ENCODE measurements at places on chromosomes 5 and 9. TPM values are rescaled to one million over a fixed set of nuclear protein-coding genes. Genes with fewer than 3 reads are reported as not detected.

NSG2 gene
- not detected for total RNA-seq

PCDHA12 gene
- total RNA-seq, result 1.5 TPM

LTC4S gene
- not detected for total RNA-seq

SPAAR gene
- total RNA-seq, result 0.06 TPM

FRMD3 gene
- 6.1 TPM for total RNA-seq

RMND5B gene
- 19.2 TPM for total RNA-seq

CDKN2A gene
- total RNA-seq, result not detected

FSTL4 gene
- total RNA-seq, result 0.11 TPM

FCN2 gene
- total RNA-seq, result not detected

ROR2 gene
- 2.8 TPM for total RNA-seq

ACSL6 gene
- total RNA-seq, result 0.06 TPM

PDE6A gene
- total RNA-seq, result not detected

PCDHA1 gene
- 0.42 TPM for total RNA-seq

CDH9 gene
- not detected for total RNA-seq

PAPPA gene
- 8.3 TPM for total RNA-seq

CCDC187 gene
- total RNA-seq, result not detected

SPATA31D4 gene
- total RNA-seq, result not detected

SPINK14 gene
- not detected for total RNA-seq

FBP2 gene
- total RNA-seq, result not detected

NOXA1 gene
- total RNA-seq, result not detected

MYMK gene
- not detected for total RNA-seq

SOWAHA gene
- total RNA-seq, result 0.42 TPM

SMIM33 gene
- total RNA-seq, result not detected

SPOCK1 gene
- total RNA-seq, result 43.5 TPM

CCNH gene
- total RNA-seq, result 125 TPM

TLR4 gene
- 0.11 TPM for total RNA-seq

FBLL1 gene
- 0.11 TPM for total RNA-seq

CDC37L1 gene
- 30.9 TPM for total RNA-seq

TRUB2 gene
- total RNA-seq, result 34.8 TPM

CD180 gene
- total RNA-seq, result not detected

PKD2L2 gene
- not detected for total RNA-seq

WNT8A gene
- total RNA-seq, result not detected

SHOC1 gene
- total RNA-seq, result not detected

TLX3 gene
- total RNA-seq, result 20.1 TPM

SLC36A2 gene
- not detected for total RNA-seq

MCTP1 gene
- 11.3 TPM for total RNA-seq

PPP6C gene
- total RNA-seq, result 67.7 TPM

PTPN3 gene
- 10.4 TPM for total RNA-seq
